Fibroblast of skin of left quadriceps (primary cell): ENCODE measurements at places on chromosomes 5 and 9.

DNA sequence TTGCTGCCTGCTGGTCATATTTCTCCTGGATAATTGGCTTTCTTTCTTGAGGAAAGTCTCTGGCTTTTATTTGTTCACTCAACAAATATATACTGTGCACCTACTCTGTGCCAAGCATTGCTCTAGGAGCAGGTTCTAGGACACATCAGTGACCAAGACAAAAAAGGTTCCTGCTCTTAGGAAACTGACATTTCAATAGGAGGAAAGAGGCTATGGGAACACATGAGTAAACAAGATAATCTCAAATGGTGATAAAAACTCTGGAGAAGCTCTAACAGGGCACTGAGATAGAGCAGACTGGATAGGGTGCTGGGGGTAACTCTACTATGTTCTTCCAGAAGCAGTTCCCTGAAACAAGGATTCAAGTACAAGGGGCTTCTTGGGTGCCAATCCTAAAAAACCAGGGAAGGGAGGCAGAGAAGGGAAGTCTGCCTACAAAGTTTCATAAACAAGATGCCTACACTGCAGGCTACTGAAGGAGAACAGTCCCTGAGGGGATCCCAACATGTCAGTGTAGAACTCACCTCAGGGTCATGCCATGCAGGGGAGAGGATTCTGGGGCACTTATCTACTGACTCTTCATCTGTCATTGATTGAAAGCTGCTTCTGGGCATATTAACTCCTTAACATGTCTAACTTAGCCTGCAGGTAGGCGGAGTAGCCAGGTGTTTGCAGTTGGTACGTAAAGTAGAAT is 181.3 kb downstream of the GRIA1 start:
- no peak for DNase-seq

DNA sequence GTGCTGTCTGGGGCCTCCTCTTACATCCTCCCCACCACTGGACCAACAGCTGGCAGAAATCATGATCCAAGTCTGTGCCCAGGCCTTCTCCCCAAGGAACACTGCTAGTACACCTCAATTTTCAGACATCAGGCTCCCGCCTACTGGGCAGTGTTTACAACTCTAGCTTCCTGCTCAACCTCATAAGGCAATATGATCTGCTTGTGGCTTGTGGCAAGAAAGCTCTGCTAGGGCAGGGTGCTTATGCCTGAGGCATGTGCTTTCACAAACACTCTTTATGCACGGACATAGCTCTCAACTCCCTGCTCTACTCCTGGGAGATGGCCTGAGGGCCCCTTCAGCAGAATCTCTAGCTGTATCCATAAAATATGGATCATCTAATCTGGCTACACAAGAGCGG is 32.5 kb downstream of the SH3TC2 start:
- DNase-seq, result no peak

DNA sequence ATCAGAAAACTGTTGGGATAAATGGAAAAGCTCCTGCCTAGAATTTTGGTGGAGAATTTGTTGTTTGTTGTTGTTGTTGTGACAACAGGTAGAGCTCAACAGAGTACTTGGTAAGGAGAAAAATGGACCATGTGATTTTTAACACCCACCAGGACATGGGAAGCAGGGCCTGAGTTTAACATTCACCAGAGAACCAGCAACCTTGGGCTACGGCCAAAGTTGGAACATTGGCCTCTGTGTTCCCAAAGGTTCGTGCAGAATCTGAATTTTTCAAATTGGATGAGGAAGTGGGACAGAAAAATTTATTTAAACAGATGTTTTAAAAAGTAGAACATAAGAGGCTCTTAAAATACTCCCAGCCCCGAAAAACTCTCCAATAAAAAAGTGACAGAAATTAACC is 127.0 kb downstream of the GNA14 start:
- DNase-seq, result no peak

- no peak for DNase-seq
Measured at GRCh38 chr9:17614903-17615302, 36.0 kb downstream of the SH3GL2 start.

DNA sequence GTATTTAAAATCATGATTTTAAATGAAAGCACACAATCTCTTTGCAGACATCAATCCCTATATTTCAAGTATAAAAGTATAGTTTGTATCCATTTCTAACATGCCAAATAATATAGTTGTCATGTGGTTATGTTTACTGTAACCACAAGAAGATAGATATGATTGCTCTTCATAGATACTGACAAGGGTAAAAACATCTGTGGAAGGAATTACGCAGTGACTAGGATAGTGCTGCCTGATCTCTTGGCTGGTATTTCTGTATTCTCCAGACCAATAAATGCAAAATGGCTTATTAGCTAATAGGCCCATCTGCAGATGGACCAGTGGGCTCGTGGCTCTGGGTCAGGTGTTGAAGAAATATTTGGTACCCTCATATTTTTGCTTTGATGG is 34.9 kb upstream of the FBN2 start:
- DNase-seq, result peak; percentile 59

GRCh38 chr9:129174102-129174723 is 3.8 kb downstream of the IER5L start:
- DNase-seq, result peak; percentile 86

DNA sequence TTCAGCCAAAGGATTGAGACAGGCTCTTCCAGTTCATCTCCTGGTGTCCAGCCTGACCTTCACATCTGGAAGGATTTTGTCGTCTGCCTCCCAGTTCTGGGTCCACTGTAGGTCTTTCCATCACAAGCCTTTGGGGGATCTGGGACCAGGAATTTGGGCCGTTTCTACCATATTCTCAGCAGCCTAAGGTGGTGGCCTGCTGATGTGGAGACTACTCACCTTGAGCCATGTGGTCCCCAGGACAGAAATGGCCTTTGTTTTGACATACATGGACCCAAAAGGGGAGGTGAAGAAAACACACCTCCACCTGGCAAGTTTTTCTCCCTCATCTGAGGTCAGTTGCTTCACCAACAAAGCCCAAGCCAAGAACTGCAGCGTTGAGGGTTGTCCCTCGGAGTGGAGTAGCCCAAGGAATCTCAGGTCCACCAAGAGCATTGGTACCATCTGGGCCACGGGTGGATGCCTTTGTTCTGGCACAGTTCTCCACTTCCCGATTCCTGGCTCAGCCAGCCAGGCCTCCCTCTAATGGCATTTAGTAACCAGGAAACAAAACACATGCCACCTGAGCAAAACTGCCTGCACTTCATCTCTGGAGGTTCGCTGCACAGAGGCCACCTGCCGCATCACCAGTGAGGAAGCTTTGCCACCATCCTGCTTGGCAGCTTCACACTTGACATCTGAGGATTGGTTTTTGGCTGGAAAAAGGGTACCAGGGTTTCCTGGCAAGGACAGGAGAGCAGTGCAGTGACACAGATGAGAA is 24.7 kb downstream of the AMBP start:
- no peak for DNase-seq

DNA sequence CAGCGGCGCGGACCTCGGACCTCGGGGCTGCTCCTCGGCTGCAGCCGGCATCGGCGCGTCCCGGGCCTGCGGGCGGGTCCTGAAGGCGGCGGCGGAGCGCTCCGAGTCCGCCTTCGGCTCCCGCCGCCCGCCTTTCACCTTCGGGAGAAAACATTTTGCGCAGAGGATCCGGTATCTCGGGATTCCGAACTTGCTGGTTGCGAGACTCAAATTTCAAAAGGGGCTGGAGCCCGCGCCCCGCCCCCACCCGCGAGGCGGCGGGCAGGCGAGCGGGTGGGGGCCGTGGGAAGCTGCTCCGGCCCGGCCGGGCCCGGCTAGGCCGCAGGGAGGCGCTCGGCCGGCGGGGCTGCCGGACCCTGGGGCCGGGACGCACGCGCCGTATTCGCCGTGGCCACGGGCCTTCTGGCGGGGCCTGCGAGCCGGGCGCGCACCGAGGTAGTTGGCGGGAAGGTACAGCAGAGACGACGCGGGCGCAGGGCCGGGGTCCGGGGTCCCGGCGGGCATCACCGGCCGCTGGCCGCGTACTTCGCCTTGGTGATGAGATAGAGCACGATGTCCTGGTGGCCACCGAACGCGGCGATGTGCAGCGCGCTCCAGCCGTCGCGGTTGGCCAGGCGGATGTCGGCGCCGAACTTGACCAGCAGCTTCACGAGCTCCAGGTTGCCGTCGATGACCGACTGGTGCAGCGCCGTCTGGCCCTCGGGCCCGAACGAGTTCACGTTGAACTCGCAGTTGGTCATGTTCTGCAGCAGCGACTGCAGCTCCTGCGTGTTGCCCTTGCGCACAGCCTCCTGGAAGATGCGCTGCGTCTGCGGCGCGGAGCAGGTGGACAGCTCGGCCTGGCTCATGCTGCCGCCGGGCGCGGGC is 757 bp downstream of the NRARP start:
- no peak for DNase-seq

- DNase-seq, result peak; percentile 38
Measured at GRCh38 chr9:122122903-122123632, 30.0 kb upstream of the TTLL11 start.

- no peak for DNase-seq
Measured at GRCh38 chr5:171272996-171273970, 35.8 kb upstream of the TLX3 start.

- no peak for DNase-seq
Measured at GRCh38 chr9:136122425-136123383, 4.0 kb upstream of the TMEM250 start.

DNA sequence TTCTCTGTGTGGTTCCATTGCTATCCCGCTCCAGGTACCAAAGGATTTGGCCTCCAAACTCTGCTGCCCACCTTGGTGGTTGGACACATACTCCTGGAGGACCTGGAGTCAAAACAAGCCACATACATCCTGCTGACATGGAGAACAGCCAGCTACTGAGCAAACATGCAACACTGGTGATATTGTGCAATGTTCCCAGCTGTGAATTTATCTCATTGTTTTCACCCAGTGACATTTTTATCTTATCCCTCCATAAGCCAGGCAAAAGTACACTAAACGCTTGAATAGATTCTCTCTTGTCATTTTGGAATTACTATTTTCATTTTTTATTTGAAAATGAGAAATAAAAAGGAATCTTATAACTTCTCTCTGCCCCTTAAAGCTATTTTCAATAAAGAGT is 11.1 kb upstream of the CTSL start:
- DNase-seq, result peak; percentile 68

- no peak for DNase-seq
Measured at GRCh38 chr9:101572316-101572715, 22.5 kb downstream of the PPP3R2 start.

- no peak for DNase-seq
Measured at GRCh38 chr9:87498046-87498810, 561 bp downstream of the DAPK1 start.

GRCh38 chr9:29078063-29078666 is 1504.9 kb upstream of the C9orf72 start:
- DNase-seq, result peak; percentile 5

DNA sequence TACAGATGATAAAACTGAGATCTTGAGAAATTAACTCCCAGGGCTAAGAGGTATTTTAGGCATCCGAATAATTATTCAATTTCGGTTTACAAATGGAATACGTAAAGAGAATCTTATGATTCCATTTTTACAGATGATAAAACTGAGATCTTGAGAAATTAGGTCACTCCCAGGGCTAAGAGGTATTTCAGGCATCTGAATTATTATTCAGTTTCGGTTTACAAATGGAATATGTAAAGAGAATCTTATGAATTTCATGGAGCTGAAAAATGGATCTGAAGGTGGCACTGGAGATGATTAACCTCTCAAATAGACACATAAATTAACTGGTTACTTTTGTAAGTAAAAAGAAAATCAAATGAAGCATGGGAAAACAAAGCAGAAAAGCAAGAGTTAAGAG is 44.2 kb downstream of the FGF1 start:
- no peak for DNase-seq

GRCh38 chr5:141483902-141484301 is 928 bp upstream of the PCDHGC4 start:
- DNase-seq, result no peak

- DNase-seq, result peak; percentile 70
Measured at GRCh38 chr5:57825031-57825686, 342.5 kb upstream of the ACTBL2 start.

- peak; percentile 82 for DNase-seq
Measured at GRCh38 chr5:130871346-130872086, 293.5 kb downstream of the HINT1 start.

DNA sequence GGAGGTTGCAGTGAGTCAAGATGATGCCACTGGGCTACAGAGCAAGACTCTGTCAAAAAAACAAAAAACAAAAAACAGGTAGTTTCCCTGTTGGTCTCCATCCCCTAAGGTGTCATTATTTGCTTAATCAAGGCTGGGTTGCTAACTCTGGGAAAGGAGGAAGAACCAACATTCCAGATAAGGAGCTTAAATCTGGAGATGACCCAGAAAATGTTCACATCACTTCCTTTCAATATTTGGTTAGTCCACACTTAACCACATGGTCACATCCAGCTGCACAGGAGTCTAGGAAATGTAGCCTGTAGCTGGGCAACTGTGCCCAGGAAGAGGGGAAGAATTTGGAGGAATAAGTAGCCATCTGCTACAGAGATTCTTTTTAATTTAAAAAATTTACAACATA is 25.9 kb upstream of the MEGF9 start:
- no peak for DNase-seq

GRCh38 chr5:73442996-73443627 is 5.5 kb downstream of the FOXD1 start:
- DNase-seq, result no peak

- no peak for DNase-seq
Measured at GRCh38 chr9:118306801-118307200, 602.6 kb downstream of the TLR4 start.

- DNase-seq, result peak; percentile 36
Measured at GRCh38 chr9:98375138-98375726, 119.8 kb upstream of the TBC1D2 start.

- DNase-seq, result no peak
Measured at GRCh38 chr5:67292201-67292940, 95.8 kb upstream of the CD180 start.

DNA sequence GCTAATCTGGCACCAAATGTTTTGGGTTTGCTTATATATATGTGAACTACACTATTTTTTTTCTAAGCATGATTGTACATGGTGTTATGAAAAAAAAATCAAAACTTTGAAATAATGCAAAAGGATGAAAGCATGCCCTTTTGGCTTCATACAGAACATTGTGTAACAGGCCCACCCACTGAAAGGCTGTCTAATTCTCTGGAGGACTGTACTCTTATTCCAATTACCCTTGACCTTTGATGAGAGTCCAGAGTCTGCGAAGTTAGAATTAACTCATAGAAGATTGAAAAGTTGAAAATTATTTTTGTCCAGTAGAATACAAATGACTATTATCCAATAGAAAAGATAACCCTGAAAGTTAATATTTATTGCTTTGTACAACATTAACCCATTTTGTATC is 117.4 kb downstream of the ADAMTS12 start:
- no peak for DNase-seq

- DNase-seq, result peak; percentile 96
Measured at GRCh38 chr9:2109069-2109650, 94.0 kb downstream of the SMARCA2 start.
